Ammon's horn (tissue), 1 donor: ENCODE measurements at places on chromosomes 12 and 14.

- no peak for DNase-seq
Measured at GRCh38 chr12:52208424-52209165, 16.8 kb upstream of the KRT80 start.

GRCh38 chr12:6751767-6752166 is 1.2 kb downstream of the MLF2 start:
- no peak for DNase-seq

DNA sequence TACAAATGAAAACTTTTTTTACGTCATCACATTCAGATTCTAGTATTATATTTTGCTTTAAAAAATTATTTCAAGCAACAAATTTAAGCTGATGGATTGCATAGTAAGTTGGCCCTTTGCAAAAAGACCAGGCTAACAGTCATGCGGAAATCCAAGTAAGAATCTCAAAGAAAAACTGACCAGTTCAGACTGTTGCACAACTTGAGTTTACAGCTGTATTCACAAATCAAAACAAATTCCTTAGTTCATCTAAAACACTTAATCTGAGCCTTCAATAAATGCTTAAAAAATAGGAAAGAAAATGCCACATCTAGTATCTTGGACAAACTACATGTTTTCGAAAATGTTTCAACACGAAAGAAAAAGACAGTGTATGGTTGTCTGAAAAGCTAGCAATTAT is 847 bp downstream of the CCDC59 start:
- DNase-seq, result no peak

GRCh38 chr14:65303190-65303898 is 109.2 kb upstream of the FUT8 start:
- DNase-seq, result no peak

GRCh38 chr12:29229937-29230336 is 80.9 kb downstream of the FAR2 start:
- no peak for DNase-seq

- DNase-seq, result no peak
Measured at GRCh38 chr12:59401862-59402261, 194.0 kb upstream of the SLC16A7 start.

DNA sequence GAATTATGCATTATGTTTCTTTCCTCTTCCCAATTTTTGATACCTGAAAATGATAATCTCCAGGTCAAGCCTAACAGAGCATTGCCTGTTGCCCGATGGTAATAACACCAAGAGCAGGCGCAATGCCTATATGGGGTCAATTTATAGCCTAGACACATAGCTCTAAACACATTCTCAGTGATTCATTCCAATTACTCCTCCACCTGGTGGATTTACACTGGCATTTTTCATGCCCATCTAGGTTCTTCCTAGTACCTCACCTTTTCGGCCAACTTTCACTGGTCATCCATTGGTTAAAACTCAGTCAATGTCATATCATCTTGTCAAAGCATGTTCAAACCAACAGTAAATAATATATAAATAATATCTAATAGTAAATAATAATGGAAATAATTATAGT is 53.1 kb downstream of the EIF2S3B start:
- no peak for DNase-seq

- no peak for DNase-seq
Measured at GRCh38 chr12:41496009-41496408, 307.9 kb downstream of the PDZRN4 start.

DNA sequence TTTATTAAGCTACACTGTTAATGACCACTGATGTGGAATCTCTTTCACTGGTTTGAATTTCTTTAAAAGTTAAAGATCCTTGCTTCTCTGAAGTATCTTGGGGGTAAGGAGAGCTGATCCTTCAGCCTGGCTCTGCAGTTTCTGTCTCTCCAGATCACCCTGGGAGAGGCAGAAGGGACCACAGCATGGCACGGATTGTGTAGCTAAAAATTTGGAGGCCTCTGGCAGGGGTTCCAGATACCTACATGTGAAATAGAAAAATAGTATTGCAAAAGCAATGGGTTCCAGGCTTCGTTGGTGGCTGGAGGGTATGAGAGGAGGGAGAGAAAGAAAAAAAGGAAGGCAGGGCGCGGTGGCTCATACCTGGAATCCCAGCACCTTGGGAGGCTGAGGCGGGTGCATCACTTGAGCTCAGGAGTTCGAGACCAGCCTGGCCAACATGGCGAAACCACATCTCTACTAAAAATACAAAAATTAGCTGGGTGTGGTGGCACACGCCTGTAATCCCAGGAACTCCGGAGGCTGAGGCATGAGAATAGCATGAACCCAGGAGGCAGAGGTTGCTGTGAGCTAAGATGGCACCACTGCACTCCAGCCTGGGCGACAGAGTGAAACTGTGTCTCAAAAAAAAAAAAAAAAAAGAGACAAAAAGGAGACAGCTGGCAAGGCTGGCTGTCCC is 3.4 kb downstream of the CHST11 start:
- no peak for DNase-seq

- DNase-seq, result no peak
Measured at GRCh38 chr14:52091928-52092327, 23.1 kb upstream of the NID2 start.

DNA sequence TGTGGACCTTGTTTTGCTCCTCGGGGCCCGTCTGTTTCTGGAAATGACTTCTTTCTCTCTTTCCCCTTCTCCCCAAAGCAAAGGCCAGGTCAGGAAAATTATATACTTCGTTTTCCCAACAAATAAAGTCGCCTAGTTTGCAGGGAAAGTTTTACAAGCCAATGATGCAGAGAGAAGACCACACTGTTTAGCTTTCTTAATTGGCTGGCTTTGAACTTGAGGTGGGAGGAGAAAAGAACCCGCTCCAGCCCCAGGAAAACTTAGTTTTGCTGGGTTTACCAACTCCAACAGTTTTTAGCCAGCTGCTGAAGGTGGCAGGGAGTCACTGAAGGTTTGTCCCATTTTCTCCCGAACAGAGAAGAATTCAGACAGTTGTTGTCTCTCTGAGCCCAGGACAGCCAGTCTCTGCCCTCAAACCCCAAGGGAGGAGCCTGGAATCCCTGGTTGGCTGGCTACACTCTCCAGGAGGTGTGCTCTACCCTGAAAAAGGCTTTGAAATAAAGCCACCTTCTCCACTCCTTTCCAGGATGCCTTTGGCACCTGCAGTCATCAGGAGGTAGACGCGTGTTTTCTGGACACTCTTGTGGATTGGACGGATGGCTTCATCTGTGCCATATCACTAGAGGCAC is 24.8 kb downstream of the BCL11B start:
- DNase-seq, result no peak

DNA sequence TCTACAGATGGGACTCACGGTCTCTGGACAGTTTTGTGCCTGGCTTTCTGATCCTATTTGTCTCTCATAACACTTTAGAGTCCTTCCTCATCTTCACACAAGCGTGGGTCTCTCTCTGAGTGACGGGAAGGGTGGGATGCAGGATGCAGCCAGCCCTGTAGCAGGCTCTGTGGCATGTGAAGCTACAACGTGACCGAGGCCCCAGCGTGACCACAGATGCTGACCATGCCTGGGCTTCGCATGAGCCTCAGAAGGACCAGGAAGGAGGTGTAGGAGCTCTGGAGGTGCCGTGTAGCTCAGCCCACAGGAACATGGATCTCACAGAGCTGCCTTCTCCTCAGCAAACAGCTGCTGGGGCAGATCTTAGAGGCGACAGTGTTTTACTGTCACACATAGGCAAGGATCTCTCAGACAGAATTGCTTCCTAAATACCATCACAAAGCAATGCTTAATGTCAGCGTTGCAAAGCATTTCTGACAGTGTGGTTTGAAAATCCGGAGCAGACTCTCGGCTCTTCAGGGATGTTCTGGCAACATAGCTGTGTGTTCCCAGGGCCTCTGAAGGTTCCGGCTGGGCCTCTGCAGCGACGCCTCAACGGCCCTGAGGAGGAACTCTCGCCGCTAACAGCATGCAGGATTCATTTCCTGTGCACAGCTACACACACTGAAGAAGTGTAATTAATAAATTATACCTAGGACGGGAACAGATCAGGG is 21.9 kb downstream of the ANKLE2 start:
- no peak for DNase-seq

DNA sequence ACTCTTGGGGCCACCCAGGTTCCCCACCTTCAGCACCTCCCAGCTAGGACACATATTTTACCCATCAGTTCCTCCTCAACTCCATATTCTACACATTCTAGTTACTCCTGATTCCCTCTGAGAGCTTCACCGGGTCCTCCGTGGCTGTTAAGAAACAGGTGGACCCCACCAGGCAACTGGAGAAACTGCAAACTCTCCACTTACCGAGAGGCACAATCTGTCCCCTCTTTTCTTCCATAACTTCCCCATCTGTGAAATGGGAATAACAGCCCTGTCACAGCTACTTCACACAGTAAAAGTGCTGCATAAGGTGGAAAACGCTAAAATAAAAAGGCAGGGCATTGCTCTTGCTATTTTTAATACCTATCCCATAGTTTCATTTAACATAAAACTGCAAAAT is 1.5 kb downstream of the SLC7A8 start:
- DNase-seq, result no peak

DNA sequence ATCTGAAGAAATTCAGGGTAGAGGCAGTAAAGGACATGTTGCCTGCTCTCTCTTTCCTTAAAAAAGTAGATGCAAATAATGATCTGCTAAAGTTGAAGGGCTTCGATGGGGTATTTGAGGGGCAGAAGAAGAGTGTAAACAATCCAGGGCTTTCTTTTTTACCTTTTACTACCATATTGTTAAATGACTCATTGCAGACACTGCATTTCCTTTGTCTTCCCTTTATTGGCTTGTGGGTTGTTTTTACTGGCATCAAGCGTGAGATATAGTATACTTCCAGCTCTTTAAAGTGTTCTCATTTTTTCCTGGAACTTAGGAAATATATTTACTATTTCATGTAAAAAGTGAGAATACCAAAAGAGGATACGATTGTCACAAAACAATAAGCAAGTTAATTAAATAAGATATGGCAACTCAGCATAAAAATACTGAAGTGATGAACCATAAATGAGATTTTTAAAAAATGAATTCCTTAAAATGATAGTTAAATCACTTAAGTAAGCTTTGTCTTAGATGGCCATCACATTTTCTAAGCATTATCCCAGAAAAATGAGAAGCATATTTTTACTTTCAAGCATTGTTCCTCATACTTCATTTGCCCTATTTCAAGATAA is 72.3 kb upstream of the KRAS start:
- DNase-seq, result no peak

DNA sequence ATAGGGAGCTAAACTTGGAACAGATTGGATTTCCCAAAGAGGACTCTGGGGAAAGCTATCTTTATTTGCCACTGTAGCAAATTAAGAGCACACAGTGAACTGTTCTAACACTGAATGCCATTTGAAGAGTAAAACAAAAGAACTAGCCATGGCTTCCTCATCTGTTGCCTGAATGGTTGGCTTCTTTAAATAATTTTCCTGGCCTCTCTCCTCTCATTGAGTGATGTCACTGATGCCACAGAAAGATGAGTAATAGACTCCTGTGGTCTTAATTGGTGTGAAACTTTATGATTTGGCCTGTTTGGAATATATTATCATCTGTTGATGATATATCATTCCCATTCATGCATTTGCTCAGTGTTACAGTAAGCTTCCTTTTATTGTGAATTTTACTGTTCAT is 42.5 kb downstream of the WDR20 start:
- DNase-seq, result no peak

DNA sequence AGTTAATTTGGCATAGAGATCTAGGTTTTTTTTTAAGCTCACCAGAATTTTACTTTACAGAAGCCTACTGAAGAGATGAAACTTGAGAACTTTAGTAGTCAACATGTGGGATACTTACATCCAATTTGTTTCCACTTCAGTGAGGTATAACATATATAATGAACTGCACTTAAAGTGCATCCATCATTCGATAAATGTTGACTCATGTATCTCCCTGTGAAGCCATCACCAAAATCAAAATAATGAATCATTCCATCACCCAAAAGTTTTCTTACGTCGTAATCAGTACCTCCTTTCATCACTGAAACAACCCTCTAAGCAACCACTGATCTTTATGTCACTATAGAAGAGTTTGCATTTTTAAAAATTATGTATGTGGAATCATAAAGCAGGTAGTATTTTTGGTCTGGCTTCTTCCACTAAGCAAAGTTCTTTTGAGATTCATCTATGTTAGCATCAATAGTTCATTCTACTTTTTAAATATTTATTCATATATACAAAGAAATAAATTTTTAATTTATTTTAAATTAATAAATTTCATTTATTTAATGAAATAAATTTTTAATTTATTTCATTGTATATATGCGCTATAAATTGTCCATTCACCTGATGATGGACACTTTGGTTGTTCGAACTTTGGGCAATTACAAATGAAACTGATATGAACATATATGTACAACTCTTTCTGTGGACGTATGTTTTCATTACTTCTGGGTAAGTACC is 2.0 kb upstream of the CPNE8 start:
- no peak for DNase-seq

DNA sequence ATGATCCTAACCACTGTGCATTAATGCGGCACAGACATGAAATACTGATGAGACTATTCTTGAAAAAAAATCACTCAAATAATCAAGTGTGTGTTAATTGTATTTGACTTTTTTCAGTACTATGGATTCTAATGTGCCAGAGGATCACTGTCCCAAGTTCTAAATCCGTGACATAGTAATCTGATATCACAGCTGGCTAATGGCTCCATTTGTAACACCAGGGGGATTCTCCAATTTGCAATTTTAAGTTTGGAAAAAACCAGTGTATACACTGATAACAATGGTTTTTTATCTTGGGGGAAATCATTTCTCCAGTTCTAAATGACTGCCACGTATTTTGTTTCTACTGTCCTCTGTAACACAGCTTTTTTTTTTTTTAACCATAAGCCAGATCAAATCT is 33.0 kb downstream of the MPHOSPH9 start:
- DNase-seq, result no peak

- no peak for DNase-seq
Measured at GRCh38 chr12:81779216-81779615, 20.1 kb upstream of the PPFIA2 start.

- DNase-seq, result peak; percentile 12
Measured at GRCh38 chr14:106790189-106791036, 1264.0 kb downstream of the TMEM121 start.

- DNase-seq, result no peak
Measured at GRCh38 chr14:88599326-88599725, 36.5 kb downstream of the ZC3H14 start.

DNA sequence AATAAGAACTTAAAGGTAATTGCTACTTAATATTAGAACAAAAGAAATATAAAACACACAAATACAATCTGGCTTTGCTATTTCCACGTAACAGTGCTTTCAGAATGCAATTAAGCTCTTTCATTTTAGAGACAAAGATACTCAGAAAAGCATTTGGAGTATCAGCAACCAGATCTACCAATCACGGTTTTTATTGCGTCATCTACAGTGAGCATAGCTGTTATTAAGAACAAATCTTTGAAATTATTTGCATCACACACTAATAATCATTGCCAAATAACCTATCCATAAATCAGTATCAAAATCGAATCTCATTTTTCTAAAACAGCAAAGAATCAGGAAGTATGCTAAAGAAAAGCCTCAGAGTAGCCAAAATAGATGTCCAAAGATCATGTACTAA is 26.9 kb upstream of the GARIN2 start:
- DNase-seq, result no peak

- DNase-seq, result no peak
Measured at GRCh38 chr12:27344246-27344645, 11.6 kb downstream of the BMAL2 start.
